ENCODE measurements at places on chromosomes 1 and 21. TPM values are rescaled to one million over a fixed set of nuclear protein-coding genes. Genes with fewer than 3 reads are reported as not detected.

FCRLA gene
- total RNA-seq, result 0.67 TPM

ANKRD45 gene
- total RNA-seq, result 1.7 TPM

GNAT2 gene
- total RNA-seq, result not detected

ANKRD35 gene
- total RNA-seq, result 0.33 TPM

RIPPLY3 gene
- total RNA-seq, result 0.17 TPM

FAM177B gene
- total RNA-seq, result not detected

HSD3B1 gene
- total RNA-seq, result not detected

PAQR6 gene
- total RNA-seq, result 11.0 TPM

AMY2B gene
- total RNA-seq, result 7.3 TPM

FAM43B gene
- 0.49 TPM for total RNA-seq

SCP2 gene
- total RNA-seq, result 58.4 TPM

TLCD4 gene
- total RNA-seq, result 2.3 TPM

- no peak for DNase-seq
These were observed 360.2 kb upstream of the PTBP2 start for GRCh38 chr1:96361271-96361856.

- peak; percentile 34 for DNase-seq
These were observed 6.0 kb downstream of the CYB561D1 start for GRCh38 chr1:109499661-109500536.

DNA sequence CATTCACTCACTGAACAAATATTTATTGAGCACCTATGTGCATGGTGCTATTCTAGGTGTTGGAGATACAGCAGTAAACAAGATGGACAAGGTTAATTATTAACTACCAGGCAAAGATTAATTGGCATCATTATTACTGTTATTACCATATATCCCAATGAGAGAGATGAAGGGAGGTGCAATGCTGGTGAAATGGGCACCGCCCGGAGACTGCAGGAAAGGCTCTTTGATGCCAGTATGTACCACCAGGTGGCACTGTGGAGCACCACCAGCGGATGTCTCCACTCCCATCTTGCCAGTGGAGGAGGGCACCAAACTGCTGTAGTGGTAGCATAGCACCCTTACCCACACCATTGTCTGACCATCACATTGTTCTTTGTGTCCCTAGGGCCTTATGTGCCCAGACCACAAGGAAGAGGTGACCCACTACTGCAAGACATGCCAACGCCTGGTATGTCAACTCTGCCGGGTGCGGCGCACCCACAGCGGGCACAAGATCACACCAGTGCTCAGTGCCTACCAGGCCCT is 3.0 kb downstream of the TRIM46 start:
- DNase-seq, result peak; percentile 57

DNA sequence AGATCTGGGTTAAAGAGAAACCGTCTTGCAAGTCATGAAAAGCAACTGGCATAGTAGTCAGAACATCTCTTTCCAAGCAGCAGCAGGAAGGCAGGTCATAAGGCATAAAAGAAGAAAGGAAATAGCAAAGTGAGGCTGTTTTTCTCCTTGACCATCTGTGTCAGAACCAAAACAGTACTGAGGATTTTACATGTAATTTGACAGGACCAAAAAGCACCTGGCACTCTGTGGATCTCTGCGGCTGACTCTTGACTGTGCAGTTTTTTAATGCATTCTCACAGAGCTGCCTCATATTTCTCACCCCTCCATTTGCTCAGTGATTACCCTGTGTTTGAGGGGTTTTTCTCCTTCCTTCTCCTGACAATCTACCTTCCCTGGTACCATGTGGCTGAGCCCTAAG is 17.7 kb downstream of the TBX15 start:
- DNase-seq, result no peak

DNA sequence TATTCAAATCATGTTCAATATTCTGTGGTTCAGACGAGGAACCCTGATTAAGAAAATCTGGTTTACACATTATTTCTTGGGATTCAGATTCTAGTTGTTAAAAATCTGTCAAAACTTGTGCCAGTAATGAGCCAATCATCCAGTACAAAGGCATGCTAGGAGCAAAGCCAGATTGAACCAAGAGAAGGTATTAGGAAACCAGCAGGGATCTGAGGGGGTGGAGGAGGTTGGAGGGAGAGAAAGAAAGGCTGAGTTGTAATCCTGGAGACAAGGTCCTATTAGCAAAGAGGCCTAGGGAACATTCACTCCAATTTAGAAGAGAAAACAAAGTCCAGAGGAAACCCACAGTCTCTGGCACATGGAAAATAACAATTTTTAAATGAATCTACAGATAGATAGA is 352.9 kb downstream of the LTN1 start:
- peak; percentile 29 for DNase-seq

GRCh38 chr1:213969958-213970555 is 17.7 kb upstream of the PROX1 start:
- DNase-seq, result no peak

- DNase-seq, result peak; percentile 92
These were observed 187.8 kb downstream of the ETS2 start for GRCh38 chr21:38993561-38993960.

GRCh38 chr1:13505020-13505419 is 8.8 kb downstream of the LRRC38 start:
- DNase-seq, result no peak

DNA sequence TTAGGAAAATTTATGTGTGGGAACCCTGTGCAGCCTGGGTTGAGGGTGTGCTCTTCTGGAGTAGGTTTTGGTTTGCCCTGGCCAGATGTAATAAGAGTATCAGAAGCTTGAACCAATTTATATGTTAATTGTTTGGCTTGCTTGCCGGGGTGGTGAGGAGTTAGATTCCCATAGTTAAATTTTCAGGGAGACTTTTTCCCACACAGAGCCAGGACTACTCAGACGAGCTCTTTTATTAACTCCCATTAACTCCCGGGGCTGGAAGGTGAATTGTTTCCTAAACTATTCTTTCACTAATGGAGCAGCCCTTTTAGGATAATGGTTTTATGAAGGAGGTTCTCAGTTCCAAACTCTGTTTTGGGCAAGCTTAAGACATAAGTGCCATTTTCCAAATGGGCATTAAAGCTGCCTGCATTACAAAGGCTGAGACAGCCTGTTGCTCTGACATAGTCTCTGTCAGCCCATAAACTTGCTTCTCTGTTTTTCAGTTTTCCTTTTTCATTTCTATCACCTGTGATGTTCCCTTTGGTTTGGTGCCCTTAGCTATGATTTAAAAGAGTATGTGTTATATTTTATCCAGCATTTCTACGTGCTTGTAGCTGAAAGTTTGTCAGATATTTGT is 18.0 kb upstream of the RAB3GAP2 start:
- no peak for DNase-seq

DNA sequence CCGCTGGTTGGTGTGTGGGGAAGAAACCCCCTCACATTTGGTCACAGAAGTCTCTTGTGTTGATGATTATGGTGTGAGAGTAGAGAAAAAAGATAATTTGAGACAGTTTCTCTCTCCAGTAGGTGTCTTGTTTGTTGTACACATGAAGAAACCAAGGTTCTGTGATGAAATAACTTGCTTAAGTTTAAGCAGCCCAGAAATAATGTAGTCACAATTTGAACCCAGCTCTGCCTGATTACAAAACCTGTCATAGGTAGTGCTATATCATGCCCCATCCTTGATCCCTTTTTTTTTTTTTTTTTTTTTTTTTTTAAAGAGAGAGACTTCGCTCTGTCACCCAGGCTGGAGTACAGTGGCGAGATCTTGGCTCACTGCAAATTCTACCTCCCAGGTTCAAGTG is 4.9 kb downstream of the MFN2 start:
- DNase-seq, result no peak

GRCh38 chr1:17075470-17076255 is 21.8 kb upstream of the SDHB start:
- no peak for DNase-seq

- no peak for DNase-seq
These were observed 53.1 kb upstream of the PPP2R5A start for GRCh38 chr1:212232090-212232489.

GRCh38 chr1:108590441-108590840 is 30.5 kb downstream of the EEIG2 start:
- no peak for DNase-seq

- DNase-seq, result no peak
These were observed 257.9 kb upstream of the RRP15 start for GRCh38 chr1:218027152-218027551.

- DNase-seq, result no peak
These were observed 52.1 kb downstream of the DHRS3 start for GRCh38 chr1:12565966-12566352.

DNA sequence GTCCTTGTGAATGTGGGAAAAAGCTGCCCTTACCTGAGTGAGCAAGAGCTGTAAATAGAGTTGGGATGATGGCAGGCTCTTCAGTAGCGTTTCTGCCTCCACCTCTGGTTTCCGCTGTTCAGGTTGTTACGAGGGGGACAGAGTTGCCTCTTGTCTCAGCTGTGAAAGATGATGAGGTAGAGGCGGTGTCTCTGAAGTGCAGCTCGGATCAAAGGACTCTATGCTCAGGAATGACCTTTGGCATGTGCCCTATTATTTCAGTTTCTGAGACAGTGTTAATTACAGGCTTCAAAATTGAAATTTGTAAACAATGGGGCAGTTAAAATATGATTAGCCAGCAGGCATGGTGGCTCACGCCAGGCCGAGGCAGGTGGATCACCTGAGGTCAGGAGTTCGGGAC is 70.3 kb downstream of the VPS26C start:
- no peak for DNase-seq

DNA sequence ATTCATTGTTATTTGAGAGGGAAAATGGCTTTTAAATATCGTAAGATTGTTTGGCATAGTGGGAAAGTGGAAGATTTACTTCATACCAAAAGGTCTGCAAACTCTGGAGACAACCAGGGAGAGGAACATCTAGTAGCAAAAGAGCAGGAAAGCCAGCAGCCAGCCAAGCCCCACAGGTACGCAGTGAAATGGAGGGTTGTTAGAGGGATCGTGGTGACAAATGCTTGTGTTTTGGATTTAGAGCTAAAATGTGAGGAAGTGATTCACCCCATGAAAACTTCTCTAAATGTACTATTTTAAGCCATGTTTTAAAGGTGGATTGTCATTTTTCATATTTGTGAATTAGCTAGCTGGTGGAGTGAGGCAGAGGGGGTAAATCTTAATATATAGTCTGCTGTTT is 69.3 kb downstream of the RPS6KC1 start:
- DNase-seq, result no peak

- no peak for DNase-seq
These were observed 93.8 kb upstream of the ETV3 start for GRCh38 chr1:157231846-157232525.

DNA sequence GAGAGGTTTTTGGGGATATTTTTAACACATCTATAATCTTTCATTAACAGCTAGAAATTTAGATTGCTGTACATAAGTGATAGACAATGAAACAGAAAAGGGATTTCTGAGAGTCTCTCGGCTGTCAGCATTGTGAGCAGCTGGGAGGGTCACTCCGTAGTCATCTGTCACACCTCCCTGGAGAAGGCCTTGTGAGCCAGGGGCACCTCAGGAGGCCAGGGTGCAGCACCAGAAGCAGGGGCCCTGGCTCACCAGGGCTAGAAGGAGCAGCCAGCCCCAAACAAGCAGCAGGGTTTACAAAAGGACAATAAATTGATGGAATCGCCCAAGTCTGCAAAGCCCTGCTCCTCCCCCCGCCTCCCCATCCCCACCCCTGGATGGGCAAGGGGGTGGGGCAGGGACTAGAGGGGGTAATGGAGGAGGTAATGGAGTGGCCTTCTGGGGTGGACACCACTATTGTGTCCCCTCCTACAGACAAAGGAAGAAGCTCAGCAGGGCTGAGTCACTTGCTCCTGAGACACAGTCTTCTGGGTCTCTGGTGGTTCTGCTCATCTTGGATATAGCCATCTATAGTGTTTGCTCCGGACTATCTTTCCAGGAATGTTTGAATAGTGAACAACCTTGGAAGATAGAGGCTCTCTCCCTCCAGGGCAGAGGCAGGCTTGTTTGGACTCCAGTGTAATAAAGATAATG is 263.4 kb downstream of the NPHP4 start:
- no peak for DNase-seq

DNA sequence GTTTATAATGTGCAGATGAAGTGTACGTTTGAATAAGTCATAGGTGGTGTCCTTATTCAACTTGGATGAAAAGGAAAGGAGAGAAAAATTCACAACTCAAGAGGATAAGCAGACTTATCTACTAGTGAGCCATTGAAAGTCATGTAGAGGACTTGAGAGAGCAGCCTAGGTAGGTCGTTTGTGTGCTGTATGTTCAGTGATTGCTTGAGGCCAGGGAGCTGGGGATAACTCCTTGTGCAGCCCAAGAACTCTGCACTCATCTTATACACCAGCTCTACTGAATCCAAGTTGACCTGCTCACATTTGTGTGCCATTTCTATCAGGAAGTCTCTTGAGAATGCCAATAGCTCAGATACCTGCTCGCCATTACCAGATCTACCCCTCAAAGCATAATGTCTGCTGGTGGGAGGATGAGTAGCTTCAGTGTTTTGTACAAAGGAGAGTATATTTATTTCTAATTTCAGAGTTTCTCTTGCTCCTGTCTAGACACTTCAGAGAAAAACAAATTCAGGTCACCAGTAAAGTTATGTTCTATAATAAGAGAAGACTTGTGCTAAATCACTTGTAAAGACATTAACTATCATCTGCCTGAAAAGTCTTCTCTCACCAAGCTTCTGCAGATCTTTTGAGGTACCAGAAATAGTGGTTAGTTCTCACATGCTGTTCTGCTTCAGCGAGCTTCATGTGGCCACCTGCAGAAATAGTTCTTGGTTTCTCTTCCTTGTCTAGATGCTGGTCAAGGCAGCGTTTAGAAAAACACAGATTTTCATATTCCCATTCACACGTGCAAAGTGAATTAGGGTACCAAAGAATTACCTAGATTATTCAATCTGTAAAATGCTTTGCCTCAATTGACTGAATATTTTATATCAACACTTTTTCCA is 10.8 kb downstream of the S1PR1 start:
- no peak for DNase-seq

GRCh38 chr21:24225431-24225830 is 1381.8 kb downstream of the MRPL39 start:
- DNase-seq, result no peak

DNA sequence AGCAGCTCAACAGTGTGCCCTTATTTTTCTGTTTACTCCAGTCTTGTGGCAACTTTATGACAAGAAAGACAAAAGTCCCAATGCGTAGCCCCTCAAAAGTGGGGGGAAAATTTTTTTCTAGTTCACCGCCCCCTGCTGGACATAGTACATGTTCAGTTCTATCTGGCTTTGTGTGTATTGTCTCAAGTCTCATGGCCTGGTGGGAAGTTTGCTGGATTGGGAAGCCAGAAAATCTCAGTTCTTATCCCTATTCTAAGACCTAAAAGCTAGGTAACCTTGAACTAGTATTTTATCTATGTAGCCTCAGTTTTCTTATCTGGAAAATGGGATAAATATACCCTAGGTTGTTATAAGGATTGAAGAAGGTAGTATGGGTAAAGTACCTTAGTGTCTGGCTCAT is 55.8 kb upstream of the LDLRAP1 start:
- DNase-seq, result no peak

DNA sequence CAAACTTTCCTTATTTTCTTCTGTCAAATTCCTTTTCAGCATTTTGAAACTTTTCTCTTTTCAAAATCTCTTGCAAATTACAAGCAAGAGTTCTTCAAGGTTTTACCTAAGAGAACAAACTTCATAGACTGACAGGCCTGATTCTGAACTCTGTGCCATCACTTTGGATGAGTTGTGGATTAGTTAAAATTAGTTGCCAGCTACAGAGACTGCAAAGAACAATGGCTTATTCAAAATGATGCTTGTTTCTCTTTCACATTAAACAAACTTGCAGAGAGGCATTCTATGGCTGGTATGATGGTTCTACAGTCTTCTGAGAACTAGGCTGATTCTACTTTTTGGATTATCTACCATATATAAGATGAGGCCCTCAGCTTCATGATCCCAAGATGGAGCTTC is 3.8 kb downstream of the LRRC8B start:
- DNase-seq, result no peak
